ENCODE measurements at places on chromosomes 12 and 14. TPM values are rescaled to one million over a fixed set of nuclear protein-coding genes. Genes with fewer than 3 reads are reported as not detected.

DNA sequence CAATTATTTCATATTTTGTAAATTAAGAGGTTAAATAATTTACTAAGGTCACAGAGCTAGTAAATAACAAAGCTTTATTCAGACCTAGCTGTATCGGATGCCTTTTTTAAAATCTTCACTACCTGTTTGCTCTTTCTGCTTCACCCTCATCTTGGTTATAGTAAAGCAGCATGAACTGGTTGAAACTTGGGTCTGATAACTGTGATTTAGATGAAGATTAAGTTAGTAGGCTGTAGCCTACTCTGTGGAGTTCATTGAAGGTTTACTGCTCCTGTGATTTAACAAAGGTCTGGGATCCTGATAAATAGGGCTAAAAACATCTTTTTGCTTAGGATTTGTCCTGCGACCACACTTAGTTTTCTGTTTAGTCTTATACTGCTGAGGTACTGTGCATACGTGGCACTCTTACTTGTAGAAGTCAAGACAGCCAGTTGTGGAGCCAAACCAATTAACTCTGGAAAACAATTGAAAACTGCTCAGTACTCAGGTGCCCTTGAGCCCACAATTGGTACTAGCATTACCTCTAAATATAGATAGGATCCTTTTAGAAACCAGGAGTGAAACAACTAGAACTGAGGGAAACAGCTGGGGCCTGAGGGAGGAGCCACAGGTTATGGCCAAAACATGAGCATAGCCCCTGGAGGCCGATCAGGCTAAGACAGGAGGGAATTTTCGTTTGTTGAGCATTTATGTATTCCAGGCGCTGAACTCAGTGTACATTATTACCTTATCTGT lies 2.3 kb downstream of the SPATS2 start:
- DNase-seq: no peak
- no peaks in the 10 kb centered on the region for H3K4me1 ChIP-seq
- H3K27me3 ChIP-seq: no peaks in the 10 kb centered on the region

DNA sequence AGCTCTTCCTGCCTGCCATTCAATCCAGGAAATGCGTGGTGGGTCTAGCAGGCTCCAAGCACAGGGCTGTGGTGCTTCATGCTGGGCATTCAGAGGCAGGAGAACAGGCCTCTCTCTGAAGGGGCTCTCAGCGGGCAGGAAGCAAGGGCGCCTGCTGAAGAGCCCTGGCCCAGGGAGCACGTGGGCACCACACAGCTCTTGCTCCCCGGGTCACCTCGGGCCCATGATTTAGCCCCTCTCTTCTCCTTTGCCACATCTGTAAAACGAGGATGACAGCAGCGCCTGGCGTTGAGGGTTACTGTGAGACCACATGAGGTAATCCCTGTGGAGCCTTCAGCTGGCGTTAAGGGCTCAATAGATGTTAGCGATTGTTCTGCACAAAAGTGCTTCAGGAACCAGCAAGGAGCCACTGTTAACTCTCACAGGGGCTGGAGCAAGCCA lies 37.6 kb upstream of the SPTLC2 start:
- no peaks in the 10 kb centered on the region for H3K36me3 ChIP-seq
- no peaks in the 10 kb centered on the region for H3K27me3 ChIP-seq
- H3K4me3 ChIP-seq: no peak overlapping the region
- no peak overlapping the region for H3K27ac ChIP-seq

DNA sequence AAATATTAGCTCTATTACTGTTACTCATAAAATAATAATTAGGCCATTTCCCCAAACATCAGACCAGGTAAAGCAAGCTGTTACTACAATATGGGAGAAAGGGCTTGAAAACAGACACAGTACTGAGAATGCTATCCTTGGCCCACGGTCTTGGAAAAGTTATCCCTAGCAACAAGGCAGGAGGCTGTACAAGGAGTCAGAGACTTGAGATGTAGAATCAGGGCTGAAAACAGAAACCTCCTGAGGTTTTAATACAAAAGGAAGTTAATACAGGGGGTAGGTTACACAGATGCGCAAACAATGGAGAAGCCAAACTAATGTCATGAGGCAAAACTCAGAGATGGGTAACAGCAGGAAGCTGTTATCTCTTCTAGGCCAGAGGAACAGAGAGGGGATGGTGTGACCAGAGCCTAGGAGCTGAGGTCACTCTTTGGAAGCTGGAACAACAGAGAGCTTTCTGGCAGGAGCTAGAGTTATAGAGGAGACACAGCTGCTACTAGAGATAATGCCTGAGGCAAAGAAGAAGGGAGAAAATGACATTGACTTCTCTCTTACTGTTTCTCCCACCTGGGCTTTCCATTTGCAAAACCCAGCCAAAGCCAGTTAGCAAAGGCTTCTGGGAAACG lies 248.8 kb downstream of the SUDS3 start:
- no peak for DNase-seq
- H3K27me3 ChIP-seq: no peaks in the 10 kb centered on the region
- H3K27ac ChIP-seq: no peak overlapping the region
- H3K4me3 ChIP-seq: no peak overlapping the region
- H3K4me1 ChIP-seq: no peaks in the 10 kb centered on the region
- no peaks in the 10 kb centered on the region for H3K36me3 ChIP-seq

DNA sequence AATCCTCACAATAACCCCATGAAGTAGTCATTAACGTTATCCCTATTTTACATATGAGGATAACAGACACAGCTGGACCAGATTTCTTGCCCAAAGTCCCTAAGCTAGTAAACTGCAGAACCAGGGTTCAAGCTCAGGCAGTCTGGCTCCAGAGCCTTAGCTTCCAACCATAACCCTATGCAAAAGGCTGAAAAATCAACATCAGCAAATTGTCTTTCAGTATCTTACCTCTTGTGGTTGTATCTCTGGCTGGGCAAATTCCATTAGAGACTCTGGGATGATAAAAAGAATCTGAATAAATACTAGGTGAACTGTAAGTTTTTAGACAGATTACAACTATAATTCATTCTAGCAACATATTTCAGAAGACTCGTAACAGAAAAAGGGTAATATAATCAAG lies 24.7 kb downstream of the CAPRIN2 start:
- no peaks in the 10 kb centered on the region for H3K4me1 ChIP-seq
- H3K27ac ChIP-seq: no peak overlapping the region
- H3K27me3 ChIP-seq: no peaks in the 10 kb centered on the region
- H3K4me3 ChIP-seq: no peak overlapping the region
- no peak for DNase-seq
- H3K36me3 ChIP-seq: peaks cover 6% of the 10 kb centered on the region

DNA sequence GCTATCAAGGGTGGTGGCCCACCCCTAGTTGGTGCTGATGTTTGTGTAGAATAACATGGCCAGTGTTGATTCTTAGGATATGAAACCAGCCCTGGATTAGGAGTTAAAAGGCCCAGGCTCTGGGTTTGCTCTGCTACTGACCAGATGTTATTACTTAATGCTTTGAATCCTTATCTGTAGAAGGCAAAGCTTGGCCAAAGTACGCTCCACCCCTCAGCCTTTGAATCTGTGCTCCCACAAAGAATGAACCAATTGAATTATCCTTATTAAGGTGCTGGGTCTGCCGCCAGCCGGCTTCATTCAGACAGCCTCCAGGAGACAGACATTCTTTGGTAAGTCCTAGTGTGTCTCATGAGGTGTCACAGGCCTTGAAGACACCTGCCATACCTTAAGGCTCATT lies 41.8 kb downstream of the AKAP3 start:
- no peak overlapping the region for H3K27ac ChIP-seq
- no peak overlapping the region for H3K4me3 ChIP-seq
- no peaks in the 10 kb centered on the region for H3K27me3 ChIP-seq
- H3K36me3 ChIP-seq: no peaks in the 10 kb centered on the region
- no peaks in the 10 kb centered on the region for H3K4me1 ChIP-seq

LTBP2 gene
- total RNA-seq: 209 TPM

DEGS2 gene
- total RNA-seq: 0.99 TPM

CPSF2 gene
- total RNA-seq: 42.4 TPM

Measured in aorta (tissue), 5 donors.